Activated CD8-positive, alpha-beta memory T cell treated with anti-CD3 and anti-CD28 coated beads for 36 hours (primary cell): ENCODE measurements at places on chromosomes 1 and 21. TPM values are rescaled to one million over a fixed set of nuclear protein-coding genes. Genes with fewer than 3 reads are reported as not detected.

The TAL1 gene
- not detected for total RNA-seq

The THEM4 gene
- total RNA-seq: 31.8 TPM

The NHLH2 gene
- not detected for total RNA-seq

The ATP1A4 gene
- not detected for total RNA-seq

The TAS1R3 gene
- total RNA-seq: 0.27 TPM

The TSACC gene
- not detected for total RNA-seq
